ENCODE measurements at places on chromosomes 5 and 9.
A peak's percentile ranks its signal among the peaks of the same experiment; 100 is the strongest.

GRCh38 chr5:137923856-137924255 is 34.6 kb downstream of the PKD2L2 start:
- no peak for DNase-seq

DNA sequence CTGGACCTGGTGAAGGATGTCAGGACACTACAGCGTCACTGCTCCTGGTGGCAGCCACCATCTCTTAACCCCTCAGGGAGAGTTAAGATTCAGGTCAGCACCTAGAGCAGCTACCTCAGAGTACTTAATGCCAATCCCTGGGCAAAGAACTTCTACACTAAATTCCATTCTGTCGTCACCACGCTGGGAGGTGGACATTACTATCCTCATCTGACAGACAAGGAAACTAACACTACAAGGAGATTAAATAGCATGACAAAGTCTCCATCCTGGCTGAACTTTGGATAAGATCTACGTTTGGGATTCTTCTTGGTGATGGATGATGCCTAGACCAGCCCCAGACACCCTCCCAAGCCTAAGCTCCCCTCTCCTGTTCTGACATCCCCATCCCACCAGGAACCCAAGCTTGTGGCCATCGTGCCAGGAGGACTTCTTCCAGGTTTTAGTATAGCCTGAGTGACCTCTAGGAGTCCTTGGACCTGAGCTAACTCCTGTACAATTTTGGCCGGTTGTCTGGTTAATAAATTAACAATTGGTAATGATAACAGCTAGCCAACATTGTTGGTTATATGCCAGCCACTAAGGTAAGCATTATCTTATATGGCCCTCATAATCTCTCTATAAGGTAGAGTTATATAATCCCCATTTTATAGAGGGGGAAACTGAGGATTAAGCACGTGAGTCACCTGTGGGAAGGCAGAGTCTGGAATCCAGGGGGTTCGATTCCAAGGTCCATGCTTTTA is 54.8 kb downstream of the C5orf15 start:
- no peak for DNase-seq

DNA sequence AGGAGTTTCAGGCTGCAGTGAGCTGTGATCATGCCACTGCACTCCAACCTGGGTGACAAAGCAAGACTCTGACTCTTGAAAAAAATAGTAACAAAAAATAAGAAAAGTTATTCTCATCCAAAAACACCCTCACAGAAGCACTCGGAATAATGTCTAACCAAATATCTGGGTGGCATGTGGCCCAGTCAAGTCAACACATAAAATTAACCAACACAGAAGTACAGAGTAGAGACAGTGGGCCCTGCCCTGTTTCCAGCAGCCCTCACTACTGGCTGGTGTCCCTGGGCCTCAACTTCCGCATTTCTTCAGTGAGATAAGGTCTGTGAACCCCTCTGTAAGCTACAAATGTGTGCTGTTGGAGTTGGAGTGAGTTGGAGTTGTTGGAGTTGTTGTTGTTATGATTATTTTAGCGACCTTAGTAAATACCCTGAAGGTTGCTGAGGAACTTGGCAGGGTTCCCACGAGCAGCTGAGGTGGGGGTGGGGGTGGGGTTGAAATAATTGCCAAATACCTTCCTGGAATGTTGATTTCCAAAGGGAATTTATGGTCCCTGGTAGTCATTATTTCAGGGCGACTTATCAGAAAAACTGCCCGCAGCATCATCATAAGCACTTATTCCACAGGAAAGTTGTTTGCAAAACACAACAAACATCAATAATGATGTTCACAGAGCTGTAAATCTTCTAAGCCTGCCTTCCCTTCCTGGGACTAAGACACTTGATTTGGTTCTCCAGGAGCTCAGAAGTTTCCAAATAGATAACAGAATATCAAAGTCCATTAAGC is 30.2 kb downstream of the C5orf15 start:
- DNase-seq = no peak

DNA sequence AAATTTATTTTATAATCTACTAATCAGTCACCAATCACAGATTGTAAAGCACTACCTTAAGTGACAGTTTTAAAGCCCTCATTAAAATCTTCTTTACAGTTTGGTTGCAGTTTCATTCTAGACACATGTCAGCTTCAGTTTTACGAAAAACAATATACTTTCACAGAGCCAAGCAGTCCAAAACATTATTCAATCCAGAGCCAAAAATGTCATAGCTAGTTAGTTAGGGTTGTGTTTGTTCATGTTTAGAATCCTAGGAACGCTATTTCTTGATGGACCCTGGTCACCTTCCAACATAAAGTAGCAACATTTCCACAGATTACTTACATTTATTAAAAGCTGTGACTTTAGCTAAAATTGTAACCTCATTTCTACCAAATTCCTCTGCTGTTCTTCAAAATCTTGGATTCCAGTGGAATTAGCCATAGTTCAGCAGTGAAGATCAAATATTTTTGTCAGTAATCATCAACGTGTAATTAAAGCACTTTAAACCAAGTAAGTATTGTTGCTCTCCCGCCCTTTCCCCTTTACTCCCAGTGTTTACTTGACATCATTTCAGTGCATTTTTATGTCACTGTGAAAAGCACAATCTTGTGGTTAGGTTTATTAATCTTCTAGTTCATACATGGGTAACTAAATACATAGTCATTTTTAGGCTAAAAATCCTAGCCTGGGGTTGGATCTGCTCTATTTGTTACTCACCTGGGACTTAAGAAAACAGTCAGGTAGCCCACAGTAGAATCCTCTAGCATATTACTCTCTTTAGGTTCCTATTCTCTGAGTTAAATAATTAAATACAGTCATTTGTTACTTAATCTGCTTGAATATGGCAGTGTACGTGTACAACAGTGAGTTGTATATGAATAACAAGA is 74.3 kb downstream of the NIPBL start:
- DNase-seq = no peak

DNA sequence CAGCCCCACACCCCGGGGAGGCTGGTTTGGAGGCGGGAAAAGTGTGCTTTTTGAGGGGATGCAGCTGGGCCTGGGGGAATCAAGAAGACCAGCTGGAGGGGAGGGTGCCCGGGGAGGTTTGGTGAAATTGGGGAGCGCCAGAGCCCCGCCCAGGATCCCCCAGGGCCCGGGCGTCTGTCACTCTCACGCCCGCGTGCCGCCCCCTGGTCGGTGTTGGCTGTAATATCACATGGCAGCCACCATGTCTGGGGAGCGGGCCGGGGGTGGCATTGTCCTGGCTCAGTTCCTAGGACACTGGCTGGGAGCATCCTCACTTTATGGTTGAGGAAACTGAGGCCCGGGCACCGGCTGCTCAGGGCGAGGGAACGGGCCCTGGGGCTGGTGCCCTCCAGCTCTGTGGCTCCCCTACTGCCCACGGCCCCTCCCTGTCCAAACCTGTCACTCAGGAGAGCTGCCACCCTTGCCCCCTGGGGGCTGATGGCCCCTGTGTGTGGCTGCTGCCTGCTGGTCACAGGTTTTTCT is 27.5 kb downstream of the ASS1 start:
- no peak for DNase-seq

DNA sequence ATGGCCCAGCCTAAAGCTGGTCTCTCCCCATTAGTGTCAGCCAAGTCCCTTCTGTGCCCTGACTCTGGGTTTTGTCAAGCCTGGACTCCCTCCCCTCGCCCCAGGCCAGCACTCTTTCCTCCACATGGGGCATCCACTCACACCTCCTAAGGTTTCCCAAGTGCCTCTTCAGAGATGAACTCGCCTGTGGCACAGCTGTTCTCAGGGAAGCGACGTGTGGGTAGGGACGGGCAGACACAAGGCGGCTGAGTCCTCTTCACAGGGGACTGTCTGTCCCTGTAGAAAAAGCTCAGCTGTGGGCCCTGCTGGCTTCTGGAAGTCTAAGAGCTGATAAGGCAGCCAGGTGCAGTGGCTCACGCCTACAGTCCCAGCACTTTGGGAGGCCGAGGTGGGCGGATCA is 78.5 kb downstream of the CACNA1B start:
- DNase-seq = no peak

- no peak for DNase-seq
These were observed 7.5 kb downstream of the PFDN1 start for GRCh38 chr5:140295414-140295813.

DNA sequence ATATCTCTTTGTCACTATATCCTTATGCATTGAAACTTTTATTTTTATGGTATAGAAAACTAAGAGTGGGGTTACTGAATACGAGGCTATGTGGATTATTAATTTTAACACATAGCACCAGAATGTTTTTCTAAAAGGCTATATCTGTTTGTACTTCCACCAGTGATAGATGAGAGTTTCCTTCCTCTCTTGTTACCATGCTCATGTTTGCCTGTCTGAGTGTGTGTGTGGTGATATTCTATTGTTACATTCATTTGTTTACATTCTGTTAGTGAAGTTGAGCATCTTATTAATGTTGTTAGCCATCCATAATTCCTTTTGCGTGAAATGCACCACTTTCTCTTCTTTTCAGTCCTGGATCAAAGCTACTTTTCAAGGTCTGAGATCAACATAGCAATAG is 54.1 kb upstream of the ALDH1A1 start:
- no peak for DNase-seq

- DNase-seq = peak; percentile 92
These were observed at the start of gene TRIM41 for GRCh38 chr5:181223058-181223728. TRIM41 (plus strand) TSS chr5:181223281; CDS start chr5:181224000, 719 bp downstream.

GRCh38 chr9:128921881-128922763 is 1.3 kb downstream of the PHYHD1 start:
- DNase-seq = no peak

- no peak for DNase-seq
These were observed 64.3 kb upstream of the S1PR3 start for GRCh38 chr9:88926781-88927505.

DNA sequence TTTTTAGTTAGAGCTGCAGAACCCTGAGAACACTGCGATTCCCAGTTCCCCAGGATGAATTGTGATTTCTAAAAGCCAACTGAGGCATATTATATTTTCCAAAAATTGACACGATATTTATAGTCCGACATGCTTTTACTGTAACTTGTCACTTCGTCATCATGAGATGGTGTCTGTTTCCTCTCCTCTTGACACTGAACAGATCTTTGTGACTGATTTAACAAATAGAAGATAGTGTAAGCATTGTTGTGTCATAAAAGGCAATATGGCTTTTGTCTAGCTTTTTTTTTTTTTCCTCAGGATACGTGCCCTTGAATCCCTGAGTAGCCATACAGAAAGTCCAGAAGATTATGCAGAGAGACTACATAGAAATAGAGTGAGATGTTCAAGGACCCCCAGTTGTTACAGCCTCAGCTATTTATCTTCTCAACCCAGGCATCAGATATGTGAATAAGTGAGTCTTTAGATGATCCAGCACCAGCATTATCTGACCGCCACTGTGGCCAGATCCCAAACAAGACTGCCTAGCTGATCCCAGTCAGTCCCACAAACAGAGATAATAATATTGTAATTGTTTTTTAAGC is 27.8 kb upstream of the CCL21 start:
- DNase-seq = no peak

DNA sequence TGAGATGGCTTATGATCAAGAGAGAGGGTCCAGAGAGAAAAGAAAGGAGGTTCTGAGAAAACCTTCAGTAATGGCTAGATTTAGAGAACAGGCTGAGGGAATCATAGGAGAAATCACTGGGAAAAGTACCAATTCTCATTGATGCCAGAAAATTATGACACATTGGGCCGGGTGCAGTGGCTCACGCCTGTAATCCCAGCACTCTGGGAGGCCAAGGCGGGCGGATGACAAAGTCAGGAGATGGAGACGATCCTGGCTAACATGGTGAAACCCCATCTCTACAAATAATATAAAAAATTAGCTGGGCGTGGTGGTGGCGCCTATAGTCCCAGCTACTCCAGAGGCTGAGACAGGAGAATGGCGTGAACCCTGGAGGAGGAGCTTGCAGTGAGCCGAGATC is 29.5 kb upstream of the PLIN2 start:
- no peak for DNase-seq

DNA sequence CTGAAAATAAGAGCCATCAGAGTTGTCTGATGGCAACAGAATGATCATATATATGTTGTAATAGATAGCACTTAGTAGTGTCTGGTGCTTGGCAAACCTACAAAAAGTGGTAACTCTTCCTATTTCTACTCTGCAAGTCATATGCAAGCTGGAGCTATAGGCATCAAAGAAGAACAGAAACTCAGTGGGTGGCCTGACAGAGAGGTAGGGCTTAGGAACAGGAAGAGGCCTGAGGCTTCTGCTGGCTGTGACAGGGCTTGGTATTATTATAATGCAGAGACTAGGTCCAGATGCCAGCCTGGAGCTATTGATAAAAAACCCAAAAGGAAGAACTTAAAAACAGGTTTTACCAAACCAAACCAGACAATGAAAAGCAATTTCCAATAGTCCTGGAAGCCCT is 4.4 kb upstream of the DIAPH1 start:
- DNase-seq = no peak

Data from T-helper 9 cell (primary cell).